ENCODE measurements at places on chromosomes 3 and 15.

DNA sequence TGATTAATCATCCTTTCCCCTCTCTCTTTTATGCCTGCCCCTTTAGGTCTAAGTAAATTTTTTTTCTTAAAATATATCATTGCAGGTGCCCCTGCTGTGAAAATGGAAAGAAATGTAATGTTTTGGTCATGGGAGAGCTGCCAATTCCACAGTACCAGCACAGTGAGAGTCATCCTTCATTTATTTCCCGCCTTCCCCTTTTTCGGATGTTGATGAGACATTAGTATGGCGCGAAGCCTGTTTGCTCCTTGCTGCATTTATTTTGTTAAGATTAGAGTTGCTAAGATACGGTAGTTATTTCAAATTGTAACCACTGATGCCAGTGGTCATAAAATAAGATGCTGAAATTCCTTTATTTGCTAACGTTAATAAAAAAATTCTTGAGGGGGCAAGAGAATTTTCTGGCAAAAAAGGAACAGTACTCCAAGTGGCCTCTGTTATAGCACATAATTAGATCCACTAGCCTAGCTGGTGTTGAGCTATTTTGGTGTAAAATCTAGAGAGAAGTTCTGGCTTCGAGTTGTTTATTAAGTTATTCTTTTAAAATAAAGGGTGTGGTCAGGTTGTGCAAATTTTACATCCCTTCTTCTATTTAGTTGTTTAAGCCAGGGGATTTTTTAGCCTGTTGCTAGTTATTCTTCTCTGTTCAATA is 62.8 kb downstream of the MDFIC2 start:
- no peak for DNase-seq

GRCh38 chr15:32774022-32774421 is 56.2 kb downstream of the GREM1 start:
- DNase-seq, result no peak

- no peak for DNase-seq
These were observed 171.8 kb downstream of the FEZF2 start for GRCh38 chr3:62201438-62202035.

GRCh38 chr3:105790534-105790933 is 78.3 kb downstream of the CBLB start:
- no peak for DNase-seq

Data from NCI-H2029 treated with DMSO at 0.1 percent for 48 hours (cell line).